ENCODE measurements at places on chromosomes 1 and 21. TPM values are rescaled to one million over a fixed set of nuclear protein-coding genes. Genes with fewer than 3 reads are reported as not detected.

DNA sequence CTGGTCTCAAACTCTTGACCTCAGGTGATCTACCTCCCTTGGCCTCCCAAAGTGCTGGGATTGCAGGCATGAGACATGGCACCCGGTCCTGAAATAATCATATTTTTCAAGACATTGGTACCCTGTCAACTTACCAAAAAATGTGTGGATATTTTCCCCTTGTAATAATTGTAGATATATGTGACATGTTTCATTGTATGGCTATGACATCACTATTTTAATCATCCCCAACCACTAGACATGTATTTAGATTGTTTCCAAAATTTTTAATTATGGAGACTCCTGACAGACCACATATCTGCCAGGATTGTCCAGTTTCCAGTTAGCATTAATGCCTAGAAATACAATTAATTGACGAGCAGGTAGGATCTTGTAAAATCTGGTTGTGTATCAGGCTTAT, 96.7 kb upstream of the NEGR1 start:
- no peak for DNase-seq

GRCh38 chr1:61450454-61450853, 274.5 kb downstream of the TM2D1 start:
- peak; percentile 51 for DNase-seq

DNA sequence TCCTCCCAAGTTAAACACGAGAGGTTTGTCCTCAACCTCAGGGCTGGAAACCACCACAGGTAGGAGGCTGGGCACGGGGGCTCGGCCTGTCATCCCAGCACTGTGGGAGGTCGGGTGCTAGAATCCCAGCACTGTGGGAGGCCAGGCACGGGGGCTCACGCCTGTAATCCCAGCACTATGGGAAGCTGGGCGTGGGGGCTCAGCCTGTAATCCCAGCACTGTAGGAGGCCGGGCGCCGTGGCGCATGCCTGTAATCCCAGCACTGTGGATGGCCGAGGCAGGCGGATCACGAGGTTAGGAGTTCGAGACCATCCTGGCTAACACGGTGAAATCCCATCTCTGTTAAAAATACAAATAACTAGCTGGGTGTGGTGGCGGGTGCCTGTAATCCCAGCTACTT, 6.7 kb upstream of the CDK11A start:
- DNase-seq, result no peak

DNA sequence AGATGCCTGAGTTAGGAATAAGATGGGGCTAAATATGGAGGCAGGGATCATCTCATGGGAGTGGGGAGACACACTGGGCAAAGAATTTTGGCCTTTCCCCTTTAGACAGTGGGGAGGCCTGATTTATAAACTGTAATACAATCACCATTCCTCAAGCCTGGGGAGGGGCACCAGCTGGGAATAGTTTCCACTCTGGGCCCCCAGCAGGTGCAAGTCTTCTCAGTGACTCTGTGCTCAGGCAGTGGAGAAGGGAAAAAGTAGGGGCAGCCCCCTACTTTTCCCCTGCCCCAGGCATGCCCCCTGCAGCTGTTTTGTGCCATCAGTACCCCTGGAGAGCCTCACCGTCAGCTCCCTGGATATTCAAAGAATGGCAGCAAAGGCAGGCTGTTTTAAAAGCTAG, 19.1 kb downstream of the COA7 start:
- DNase-seq, result no peak

GRCh38 chr1:19426294-19427086, 58.8 kb downstream of the CAPZB start:
- DNase-seq, result no peak

- no peak for DNase-seq
These were observed 25.8 kb downstream of the DHCR24 start for GRCh38 chr1:54861070-54861761.

DNA sequence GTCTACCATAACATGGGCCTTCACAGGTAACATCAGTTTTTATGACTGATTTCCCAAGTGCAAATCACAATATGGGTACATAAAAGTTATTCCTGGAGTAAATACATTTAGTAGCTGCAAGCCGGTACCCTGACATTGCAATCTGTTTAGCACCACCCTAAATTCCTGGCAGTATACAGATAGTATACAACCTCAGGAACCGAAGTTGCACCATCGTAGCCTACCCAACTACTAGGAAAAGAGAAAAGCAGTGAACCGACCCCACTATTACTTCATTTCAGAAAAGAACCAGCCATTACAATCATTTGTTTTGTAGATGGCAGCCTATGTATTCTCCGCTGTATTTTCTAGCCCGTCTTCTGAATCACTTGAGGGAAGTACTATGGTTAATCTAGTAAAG, 1.1 kb downstream of the ADIPOR1 start:
- no peak for DNase-seq

GRCh38 chr1:153355445-153356071, 2.1 kb upstream of the S100A9 start:
- DNase-seq, result peak; percentile 76

DNA sequence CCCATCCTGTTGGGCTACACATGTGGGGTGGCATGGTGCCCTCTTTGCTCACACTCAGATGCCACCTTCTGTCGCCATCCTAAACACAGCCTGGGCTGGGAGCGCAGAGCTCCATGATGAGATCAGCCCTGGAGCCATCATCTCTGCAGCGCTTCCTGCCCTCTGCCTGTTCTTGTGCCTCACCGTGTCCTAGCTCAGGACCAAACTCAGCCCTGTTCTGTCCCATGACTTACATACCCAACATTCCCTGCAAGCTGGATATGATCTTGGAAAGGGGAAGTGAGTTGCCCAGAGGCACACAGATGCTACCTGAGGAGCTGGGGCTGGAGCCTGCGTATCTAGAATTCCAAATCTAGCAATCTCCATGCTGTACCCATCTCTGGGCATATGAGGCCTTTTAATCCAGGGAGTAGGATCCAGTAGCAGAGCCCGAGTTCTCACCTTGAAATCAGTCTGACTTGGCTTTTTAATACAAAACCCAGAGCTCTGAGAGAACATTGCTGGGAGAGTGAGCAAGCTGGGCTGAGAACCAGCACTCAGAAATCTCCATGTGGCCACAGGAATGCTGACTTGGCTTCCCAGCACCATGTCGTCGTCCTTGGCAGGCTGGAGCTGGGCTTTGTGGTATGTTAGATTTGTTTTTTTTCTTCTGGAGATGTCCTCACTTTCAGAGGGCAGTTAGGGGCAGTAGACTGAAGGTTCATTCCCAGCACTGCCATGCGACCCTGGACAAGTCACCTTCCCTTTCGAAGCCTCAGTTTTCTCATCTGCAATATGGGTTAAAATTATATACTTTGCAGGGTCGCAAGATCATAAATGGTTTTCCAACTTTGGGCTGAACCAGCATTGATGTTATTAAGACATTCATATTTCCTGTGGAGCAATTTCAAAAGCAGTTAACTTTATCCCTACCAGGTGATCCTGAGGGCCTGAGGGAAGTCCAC, 2.6 kb downstream of the ALPL start:
- no peak for DNase-seq

DUSP10 gene
- 58.2 TPM for total RNA-seq

IL24 gene
- not detected for total RNA-seq

PEX11B gene
- total RNA-seq, result 27.1 TPM

LMX1A gene
- not detected for total RNA-seq

All from Calu3 (cell line).